Occipital lobe (tissue), 3 donors: ENCODE measurements at places on chromosomes 7 and 10. TPM values are rescaled to one million over a fixed set of nuclear protein-coding genes. Genes with fewer than 3 reads are reported as not detected.

DNA sequence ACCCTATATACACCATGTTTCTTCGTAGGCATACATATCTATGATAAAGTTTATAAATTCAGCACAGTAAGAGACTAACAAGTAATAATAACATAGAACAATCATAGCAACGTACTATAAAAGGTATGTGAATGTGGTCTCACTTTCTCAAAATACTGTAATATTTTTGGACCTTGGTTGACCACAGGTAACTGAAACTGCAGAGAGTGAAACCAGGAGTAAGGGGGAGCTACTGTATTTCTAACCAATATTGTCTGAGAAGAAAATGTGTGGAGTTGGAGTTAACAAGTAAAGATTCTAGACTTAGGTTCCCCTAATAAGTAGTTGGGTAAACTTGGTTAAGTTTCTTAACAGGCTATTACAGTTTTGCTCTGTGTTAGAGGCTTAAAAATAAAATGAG lies 72.1 kb downstream of the GNAI1 start:
- DNase-seq = no peak

DNA sequence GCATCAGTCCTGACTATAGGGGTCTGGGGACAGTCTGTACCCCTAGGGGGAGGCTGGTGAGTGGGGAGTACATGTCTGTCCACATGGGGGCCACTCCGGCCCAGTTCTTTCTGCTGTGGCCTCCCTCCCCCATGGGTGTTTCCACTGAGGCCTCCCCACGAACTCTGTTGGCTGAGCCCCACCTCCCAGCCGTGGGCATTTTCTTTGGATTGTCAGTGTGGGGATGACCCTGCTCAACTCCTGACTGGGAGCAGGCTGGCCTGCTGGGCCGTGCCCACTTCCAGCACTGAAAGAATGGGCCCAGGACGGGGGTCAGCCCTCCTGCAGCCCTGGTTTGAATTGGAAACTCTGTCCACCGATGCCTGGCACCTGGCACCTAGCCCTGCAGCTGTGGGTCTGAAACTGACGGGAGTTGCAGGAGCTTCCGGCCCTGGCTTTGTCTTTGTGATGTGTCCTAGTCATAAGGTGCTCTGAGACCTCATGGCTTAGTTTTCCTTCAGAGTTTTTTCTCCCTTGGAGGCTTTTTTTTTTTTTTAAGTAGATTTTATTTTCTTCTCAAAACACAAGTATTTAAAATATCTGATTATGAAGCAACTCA lies 46.5 kb downstream of the LHPP start:
- DNase-seq = no peak

GRCh38 chr7:113374955-113375354 lies 256.6 kb upstream of the SMIM30 start:
- DNase-seq = no peak

DNA sequence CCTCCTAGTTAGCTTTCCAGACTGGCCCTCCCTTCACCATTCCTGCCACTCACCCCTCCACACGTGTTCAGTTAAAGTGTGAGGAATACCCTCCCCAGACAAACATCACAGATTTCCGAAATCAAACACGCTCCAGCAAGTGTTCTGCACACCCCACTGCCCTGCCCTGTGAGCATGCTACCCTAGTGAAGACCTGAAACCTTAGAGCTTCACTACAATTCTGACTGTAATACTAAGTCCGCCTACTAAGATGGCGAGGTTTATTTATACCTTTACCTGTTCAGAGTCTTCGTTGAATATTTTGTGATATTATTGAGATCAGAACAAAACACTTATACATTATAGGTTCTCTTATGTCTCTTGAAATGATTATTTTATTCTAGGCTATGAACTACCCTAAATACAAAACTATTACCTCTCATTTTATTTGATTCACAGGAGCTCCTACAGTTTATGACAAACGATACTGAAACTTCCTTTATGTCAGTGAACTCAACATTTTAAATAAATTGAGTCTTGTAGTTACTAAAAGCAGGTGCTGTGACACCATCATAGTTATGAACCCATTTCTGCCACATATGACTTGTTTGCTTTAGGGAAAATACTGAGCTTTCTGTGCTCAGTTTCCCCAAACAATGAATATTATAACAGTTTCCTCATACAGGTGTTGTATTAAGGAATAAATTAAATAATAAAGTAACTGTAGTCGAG lies 8.6 kb downstream of the SCIN start:
- DNase-seq = no peak

The PRLHR gene
- 4.1 TPM for total RNA-seq

The PVRIG gene
- not detected for total RNA-seq
